Stromal cell of bone marrow (primary cell): ENCODE measurements at places on chromosomes 1 and 21.

- DNase-seq = peak; percentile 86
Measured at GRCh38 chr1:64223329-64224151, 20.1 kb downstream of the UBE2U start.

DNA sequence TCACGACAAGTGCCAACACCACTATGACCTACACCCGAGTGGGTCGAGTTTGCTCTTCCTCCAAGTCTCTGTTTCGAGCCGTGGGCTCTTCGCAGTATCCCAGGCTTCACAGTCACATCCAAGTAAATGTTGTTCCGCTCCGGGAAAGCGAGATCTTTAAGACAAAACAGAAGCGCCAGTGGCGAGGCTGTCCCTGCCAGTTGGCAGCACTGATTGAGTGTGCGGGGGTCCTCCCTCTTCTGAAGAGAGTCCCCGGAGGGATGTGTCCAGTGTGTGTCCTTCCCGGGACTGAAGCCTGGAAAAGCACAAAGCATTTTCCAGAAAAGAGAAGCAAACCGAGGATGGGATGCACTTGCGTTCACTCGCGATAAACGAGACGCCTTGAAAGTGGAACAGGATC, 158.9 kb downstream of the PRDM16 start:
- DNase-seq = no peak

GRCh38 chr1:80023358-80023757, 1016.8 kb upstream of the ADGRL4 start:
- DNase-seq = no peak

GRCh38 chr1:164748253-164748899, 189.4 kb downstream of the PBX1 start:
- DNase-seq = no peak

GRCh38 chr1:94616506-94616905, 74.9 kb upstream of the F3 start:
- no peak for DNase-seq
